ENCODE measurements at places on chromosomes 16 and 17. TPM values are rescaled to one million over a fixed set of nuclear protein-coding genes. Genes with fewer than 3 reads are reported as not detected.

- no peak for DNase-seq
These were observed 70.3 kb downstream of the IRX3 start for GRCh38 chr16:54216268-54216667.

DNA sequence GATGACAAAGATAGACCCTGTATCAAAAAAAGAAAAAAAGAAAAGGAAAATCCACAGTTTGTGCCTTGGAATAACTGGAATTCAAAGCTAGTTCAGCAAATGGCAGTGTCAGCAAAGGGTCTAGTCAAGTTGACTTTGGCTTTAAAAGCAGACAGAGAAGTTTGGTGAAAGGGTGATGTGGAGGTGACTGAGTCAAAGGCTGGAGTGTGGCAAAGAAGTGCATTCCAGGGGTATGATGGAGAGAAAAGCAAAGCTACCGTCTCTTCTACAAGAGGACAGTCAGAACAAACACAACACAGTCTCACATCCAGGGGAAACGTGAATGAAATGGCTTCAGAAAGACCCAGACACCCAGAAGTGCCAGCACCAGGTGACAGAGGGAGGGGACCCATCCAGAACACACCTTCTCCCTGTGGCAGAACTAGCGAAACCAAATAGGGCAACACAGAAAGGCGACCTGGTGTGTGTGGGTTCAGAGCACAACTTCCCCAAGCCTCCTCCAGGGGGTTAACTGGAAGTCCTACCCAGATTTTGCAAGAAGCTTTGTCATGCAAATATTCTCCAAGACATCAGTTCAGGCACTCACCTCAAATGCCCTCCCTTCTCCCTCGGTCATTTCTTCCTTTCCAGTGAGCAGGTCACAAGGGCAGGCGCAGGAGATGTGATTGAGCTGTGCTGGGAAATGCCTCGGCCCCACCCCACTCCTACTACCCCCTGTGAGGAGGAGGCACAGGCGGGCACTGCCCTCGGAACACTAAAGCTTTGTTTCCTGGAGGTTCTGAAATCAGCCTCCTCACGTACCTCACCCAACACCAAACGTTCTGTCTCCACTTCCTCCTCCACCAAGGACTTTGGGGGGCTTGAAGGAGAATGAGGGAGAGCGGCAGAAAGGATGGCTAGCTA lies 481.9 kb downstream of the SOX9 start:
- DNase-seq: no peak

DNA sequence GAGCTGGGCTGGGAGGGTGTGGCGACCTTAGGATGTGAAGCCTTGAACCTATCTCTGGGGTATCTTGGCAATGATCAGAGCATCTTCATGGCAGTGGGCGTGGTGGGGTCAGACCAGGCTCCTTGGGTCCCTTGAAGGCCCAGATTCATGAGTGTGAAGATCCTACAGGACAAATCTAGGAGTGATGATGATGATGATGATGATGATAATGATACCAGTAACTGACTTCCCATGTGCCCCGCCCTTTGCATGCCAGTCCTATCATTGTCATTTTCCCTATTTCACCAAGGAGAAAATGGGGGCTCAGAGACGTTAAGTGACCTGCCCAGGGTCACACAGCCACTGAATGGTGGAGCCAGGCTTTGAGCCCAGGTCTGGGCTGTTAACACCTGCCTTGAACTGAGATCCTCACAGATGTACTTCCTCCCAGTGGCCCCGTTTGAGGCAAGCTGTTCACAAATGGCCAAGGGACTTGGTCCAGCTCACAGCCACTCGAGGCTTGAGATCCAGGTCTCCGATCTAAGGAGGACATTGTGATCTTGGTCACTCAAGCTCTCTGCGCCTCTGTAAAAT lies 13.4 kb downstream of the SLC12A3 start:
- no peak for DNase-seq

DNA sequence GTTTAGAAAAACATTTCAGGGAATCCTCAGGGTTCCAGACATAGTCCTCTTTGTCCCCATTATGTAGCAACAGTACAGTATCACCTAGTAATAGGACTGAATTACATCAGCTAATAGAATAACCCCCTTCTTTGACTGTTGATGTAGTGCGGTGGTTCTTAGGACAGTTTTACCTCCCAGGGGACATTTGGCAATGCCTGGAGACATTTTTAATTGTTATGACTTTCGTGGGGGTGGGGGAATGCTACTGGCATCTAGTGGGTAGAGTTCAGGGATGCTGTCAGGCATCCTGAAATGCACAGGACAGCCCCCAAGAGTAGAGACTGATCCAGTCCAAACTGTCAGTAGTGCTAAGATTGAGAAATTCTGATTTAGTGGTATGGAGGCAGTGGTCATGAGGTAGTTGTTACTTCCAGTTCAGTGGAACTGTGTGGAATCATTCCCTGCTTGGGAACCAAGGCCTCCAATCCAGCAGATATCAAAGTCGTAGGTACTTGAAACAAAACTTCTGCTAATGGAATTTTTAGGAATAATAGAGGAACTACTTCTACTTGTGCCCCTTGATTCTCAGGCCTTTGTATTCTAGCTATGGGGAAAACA lies 20.3 kb downstream of the NF1 start:
- DNase-seq: no peak

DNA sequence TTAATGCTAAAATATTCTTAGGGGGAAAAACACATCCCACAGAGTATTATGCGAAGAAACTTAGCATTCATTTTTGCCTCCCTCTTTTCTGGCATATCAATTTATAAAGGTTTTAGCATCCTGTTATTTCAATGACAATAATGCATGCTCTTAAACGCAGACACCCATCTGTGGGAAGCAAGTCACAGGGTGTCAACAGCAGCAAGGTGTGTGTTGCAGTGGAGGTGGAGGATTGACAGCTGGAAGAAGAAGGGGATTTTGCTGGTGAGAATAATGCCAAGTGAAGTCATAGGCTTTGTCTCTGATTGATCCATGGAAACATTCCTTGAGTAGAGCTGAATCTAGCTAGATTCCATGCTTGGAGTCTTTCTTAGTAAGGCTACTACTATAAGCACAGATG lies 498.1 kb downstream of the NPIPA7 start:
- DNase-seq: no peak

DNA sequence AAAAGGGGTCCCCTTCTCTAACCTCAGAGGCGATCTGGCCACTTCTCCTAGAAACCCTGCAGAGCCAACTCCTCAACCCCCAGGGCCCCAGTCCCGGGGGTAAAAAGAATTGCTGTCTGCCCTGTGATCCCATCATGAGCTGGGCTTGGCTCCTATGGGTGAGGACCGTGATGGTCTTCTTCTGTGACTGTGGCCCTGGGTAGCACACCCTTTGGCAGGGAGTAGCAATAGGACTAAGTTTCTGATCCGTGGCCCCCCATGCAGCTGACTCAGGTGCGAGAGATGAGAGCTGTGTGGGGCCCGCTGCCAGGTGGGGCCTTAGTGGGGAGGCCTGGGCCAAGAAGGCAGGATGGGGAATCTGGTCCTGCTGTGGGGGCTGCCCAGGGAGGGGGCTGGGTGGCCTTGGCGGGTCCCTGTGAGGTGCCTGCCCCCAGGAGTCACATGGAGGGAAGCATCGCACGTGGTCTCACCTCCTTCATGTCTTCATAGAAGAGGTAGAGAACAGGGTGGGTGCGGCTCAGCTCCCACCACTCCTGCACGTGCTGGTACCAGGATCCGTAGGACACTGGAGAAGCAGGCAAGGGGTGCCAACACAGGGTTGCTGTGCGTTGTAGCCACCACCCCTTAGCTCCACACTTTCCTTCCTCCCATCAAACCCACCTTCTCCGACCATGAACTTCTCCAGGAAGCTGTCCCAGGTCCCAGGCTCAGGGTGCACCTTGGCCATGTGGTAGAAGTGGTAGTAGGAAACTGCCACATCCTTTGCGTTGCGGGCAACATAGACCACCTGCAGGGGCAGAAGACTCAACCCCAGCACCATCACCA lies 3.3 kb downstream of the SULT1A1 start:
- DNase-seq: no peak

DNA sequence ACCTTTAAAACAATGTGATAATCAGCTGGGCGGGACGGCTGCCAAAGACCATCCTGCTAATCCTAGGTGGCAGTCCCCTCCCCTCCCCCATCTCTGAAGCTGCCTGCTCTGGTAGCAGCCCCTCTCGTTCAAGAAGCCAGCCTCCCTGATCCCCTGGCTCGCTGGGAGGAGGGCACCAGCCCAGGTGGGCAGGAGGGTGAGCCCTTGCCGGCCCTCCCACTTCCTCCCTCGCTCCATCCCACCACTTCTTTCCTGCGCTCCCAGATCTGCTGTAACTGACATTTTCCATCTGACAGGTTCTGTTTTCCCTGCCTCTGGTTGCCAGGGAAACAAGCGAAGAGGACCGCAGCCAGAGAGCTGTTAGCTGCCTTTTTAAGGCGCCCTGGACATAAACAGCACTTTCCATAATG lies 155.7 kb upstream of the TNRC6C start:
- DNase-seq: no peak

DNA sequence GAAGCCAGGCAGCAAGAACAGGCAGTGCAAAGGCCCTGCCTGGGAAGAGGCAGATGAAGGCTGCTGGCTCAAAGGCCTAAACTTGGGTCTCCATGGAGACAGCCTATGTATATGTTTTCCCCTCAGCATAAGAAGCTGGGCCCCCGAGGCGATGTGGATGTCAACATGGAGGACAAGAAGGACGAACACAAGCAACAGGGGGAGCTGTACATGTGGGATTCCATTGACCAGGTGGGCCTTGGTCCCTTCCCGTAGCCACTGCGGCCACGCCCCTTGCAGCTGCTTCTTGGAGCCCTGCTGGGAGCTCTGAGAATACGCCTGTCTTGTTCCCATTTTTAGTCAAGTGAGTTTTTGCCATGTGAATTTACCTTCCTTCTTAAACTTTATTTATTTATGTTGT lies 106.0 kb downstream of the SDR42E1 start:
- no peak for DNase-seq

GRCh38 chr16:9016824-9017223 lies 53.1 kb upstream of the USP7 start:
- no peak for DNase-seq

Gene SPNS3
- 4.5 TPM for polyA plus RNA-seq

Gene DRC3
- 0.17 TPM for polyA plus RNA-seq

Gene MMP28
- not detected for polyA plus RNA-seq

Gene CACNB1
- 13.3 TPM for polyA plus RNA-seq

Gene HS3ST4
- not detected for polyA plus RNA-seq

Gene ZNF48
- 1.4 TPM for polyA plus RNA-seq

Gene MYL11
- polyA plus RNA-seq: not detected

Gene WFIKKN2
- 0.03 TPM for polyA plus RNA-seq

Measured in CD14-positive monocyte (primary cell).